ENCODE measurements at places on chromosomes 16 and 17. TPM values are rescaled to one million over a fixed set of nuclear protein-coding genes. Genes with fewer than 3 reads are reported as not detected.

- peak; percentile 74 for DNase-seq
Measured at GRCh38 chr16:8173111-8173644, 417.1 kb downstream of the TMEM114 start.

The TBX4 gene
- total RNA-seq = not detected

GRCh38 chr16:22721511-22722100 lies 92.4 kb upstream of the HS3ST2 start:
- no peak for DNase-seq

- no peak for DNase-seq
Measured at GRCh38 chr17:79243603-79243990, 169.0 kb downstream of the ENGASE start.

The PRSS22 gene
- total RNA-seq = not detected

- DNase-seq = peak; percentile 37
Measured at GRCh38 chr16:50742576-50743200, 802 bp downstream of the CYLD start.

DNA sequence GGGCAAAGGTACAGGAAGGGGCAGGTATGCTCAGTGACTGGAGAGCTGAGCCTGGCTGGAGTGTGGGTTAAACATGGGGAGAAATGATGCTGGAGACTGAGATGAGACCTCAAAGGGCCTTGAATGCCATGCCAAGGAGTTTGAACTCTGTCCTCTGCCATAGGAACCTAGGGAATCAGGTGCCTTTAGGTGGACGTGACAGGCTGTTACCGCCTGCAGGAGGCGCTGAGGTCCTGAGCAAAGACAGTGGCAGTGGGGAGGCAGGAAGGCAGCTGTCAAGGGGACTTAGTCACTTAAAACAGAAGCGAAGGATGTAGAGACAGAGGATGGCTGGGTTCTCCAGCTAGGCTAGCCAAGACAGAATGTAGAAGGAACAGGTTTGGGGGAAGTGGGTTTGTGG lies 9.1 kb downstream of the PSMB3 start:
- peak; percentile 66 for DNase-seq

DNA sequence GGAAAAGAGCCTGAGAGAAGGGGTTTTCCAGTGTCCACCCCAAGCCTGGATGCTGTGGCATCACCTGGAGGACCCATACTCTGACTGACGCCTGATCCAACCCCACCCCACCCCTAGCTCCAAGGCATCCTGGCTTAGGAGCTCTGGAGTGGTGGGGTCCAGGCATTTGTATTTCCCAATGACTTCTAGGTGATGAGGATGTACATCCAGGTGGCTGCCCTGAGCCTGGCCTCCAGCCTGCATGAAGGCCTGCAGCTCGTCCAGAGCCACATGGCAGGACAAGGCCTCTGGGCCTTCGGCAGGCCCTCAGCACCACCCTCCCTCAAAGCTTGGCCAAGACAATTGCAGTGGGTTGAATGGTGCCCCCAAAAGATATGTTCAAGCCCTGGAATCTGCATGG lies 347.5 kb downstream of the C16orf95 start:
- DNase-seq = no peak

The GDE1 gene
- total RNA-seq = 30.5 TPM

- no peak for DNase-seq
Measured at GRCh38 chr16:1580956-1581355, 30.9 kb downstream of the IFT140 start.

GRCh38 chr17:28097901-28098300 lies 55.4 kb downstream of the NLK start:
- no peak for DNase-seq

- DNase-seq = no peak
Measured at GRCh38 chr17:42692489-42692888, 10.2 kb downstream of the CNTNAP1 start.

GRCh38 chr16:4678596-4678995 lies 14.8 kb upstream of the NUDT16L1 start:
- no peak for DNase-seq

- no peak for DNase-seq
Measured at GRCh38 chr17:18331879-18332278, 16.8 kb downstream of the SMCR8 start.

The MYLK3 gene
- under 0.01 TPM for total RNA-seq

GRCh38 chr17:13843862-13844635 lies 225.3 kb upstream of the COX10 start:
- no peak for DNase-seq

The WNT9B gene
- total RNA-seq = not detected

The PPP1R1B gene
- total RNA-seq = not detected

GRCh38 chr17:33371377-33371776 lies 78.3 kb upstream of the ASIC2 start:
- no peak for DNase-seq

DNA sequence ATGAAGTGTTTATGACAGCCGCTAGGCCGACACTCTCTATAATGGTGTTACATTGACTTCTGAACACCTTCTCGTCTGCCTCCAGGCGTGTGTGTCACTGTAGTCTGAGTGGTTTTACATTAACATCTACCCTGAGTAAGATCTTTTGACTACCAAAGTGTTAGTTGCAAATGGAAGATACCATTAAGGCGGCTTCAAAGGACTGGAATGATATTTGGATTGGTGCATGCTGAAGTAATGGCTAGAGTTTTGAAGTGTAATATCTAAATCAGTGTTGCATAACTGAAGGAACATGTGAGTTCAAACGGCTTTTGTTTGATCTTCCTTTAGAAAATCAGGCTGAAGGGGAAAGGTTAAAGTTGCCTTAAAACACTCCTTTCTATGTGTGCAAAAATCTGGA lies 52.2 kb downstream of the BCAS3 start:
- no peak for DNase-seq
